Activated naive CD4-positive, alpha-beta T cell (primary cell): ENCODE measurements at places on chromosomes 5 and 9.

DNA sequence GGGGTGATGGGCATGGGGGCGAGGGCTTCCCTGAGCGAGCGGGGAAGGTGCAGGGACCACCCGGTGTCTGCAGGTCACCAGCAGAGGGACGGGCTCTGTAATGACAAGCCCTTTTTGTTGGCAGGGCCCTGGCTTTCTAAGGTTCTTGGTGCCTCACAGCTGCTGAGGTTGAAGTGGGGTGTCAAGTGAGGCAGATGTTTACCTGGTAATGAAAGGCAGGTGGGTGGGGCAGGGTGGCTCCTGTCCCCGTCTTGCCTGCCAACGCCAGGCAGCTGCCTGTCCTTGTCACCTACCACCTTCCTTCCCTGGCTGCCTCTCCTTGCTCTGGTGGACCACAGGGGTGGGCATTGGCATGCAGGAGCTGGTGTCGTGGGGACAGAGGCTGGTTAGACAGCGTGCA, 41.0 kb upstream of the SEMA4D start:
- no peak for DNase-seq

DNA sequence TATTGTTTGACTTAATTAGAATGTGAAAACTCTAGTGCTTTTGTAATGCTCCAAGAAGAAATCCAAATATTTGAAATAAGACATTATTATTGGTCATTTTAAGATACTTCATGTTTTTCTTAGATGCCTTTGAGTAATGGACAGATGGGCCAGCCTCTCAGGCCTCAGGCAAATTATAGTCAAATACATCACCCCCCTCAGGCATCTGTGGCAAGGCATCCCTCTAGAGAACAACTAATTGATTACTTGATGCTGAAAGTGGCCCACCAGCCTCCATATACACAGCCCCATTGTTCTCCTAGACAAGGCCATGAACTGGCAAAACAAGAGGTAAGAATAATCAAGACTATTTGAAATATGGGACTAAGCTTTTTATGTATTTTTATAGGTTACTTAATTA, 69.2 kb upstream of the SREK1 start:
- DNase-seq: no peak

DNA sequence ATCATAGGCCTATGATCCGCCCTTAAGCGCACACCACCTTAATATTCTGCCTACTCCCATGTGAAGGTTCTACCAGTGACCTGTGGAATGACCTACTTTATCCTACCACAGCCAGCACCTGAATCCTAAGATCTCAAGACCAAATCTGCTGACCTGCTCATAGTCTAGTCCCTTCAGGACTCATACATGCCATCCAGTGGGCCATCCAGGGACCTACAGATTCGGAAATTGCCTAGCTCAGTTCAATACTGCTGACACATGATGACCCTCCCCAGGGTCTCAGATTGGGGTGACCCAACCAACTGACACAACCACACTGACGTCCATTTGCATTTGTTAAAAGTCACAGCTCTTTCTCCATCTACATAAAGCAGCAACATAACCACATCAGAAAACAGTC, 443.8 kb upstream of the ST8SIA4 start:
- no peak for DNase-seq

- no peak for DNase-seq
These were observed 27.8 kb upstream of the PTPDC1 start for GRCh38 chr9:94056442-94056974.

DNA sequence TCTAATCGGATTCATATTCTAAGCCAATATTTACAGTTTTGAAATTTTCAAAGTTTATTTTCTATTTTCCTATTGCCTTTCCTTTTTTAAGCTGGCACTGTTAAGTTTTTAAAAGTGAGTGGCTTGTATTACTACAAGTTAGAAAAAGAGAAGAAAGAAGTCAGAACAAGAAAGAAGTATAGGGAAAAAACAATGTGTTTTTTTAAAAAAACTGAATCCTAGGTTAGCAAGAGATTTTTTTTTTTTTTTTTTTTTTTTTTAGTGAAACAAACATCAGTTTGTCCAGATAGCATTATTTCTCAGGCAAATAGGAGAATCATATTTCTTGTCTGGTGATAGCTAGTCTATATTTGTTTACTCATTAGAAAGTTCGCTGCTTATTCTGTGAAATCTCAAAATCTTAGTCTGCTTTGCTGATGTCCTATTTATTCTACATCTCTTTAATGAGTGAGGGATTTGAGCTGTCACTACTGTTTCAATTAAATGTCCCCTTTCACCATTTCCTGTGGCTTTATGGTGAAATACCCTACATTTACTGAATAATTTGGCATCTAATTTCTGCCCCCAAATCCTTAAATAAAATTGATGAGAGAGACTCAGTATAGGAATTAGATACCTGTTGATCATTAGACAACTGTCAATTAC, 19.1 kb upstream of the LMNB1 start:
- no peak for DNase-seq

GRCh38 chr9:124447297-124447661, 3.0 kb upstream of the ADGRD2 start:
- DNase-seq: no peak

GRCh38 chr5:31844622-31845345, 205.9 kb downstream of the PDZD2 start:
- no peak for DNase-seq

DNA sequence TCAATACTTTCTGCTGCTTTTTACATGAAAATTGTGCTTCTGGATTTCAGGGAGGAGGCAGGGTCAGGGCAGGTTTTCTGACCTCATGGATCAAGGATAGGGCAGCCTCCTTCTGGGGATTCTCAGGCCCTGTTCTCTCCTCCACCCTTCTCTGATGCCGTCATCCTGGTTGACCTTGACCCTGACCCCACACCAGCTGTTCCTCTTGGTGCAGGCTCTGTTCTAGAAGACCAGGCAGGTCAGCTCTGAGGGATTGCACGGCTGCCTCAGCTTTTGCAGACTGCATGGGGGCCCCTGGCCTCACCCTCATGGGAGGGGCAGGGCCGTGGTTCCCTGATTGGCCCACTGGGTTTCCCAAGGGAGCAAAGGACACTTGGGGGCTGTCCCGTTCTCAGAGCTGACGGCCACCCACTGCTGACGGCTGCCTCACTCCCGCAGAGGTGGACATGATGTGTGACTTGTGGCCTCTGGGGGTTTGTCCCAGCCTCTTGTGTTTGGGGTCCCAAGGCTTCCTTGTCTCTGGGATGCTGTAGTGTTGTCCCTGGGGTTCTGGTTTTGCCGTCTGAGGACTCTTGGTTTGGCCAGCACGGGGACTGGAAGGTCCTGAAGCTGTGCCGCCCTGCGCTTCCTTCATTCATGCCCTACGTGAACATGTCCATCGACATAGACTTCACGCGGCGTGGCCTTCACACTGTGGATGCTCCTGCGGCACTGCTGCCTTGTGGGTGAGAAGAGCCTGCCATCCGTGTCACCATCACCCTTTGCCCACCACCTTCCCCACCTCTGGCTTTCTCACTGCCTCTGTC, 34.5 kb downstream of the CEP72 start:
- DNase-seq: no peak

DNA sequence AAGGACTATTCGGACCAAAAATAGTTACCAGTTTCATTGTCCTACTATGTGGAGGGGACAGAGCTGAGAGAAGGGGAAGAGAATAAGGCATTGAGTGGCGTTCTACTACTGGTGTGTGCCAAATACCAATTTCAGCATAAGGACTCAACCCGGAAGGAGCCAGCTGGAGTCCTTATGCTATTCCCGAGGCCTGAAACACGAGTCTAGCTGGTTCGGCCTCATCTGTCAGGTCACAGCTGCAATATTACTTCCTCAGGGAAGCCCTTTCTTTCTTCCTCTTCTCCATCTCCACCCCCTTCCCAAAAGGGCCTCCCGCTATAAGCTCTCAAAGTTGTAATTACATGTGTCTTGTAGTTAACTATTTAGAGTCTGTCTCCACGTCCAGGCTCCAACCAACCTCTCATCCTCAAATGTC, 20.5 kb upstream of the FER start:
- no peak for DNase-seq

DNA sequence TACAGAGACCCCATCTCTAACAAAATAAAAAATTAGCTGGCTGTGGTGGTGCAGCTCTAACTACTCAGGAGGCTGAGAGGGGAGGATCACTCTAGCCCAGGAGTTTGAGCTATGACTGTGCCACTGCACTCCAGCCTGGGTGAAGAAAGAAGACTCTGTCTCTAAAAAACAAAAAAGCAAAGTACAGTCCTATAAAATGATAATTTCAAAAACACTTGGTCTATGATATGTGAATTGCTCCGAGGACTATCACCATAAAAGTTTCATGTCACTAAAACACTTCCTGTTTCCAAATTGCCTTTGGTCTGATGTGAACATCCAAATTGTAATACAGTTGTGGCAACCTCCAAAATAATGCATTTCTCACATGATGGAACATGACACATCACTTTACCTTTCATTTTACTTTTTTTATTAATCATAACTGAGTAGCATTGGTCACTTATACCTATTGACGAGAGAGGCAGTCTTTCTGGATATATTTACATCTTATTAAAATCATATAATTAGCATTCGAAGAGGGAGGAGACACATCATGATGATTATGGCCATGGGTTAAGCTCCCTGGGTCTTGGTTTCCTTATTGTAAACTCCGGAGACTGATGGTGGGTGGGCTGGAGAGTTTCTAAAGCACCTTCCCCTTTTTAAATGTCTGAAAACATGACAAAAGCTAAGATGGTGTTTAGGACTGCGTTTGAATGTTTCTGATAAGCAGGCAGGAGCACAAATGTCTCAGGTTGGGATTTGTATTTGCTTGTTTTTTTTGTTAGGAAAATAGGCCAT, 25.8 kb upstream of the CD180 start:
- no peak for DNase-seq

DNA sequence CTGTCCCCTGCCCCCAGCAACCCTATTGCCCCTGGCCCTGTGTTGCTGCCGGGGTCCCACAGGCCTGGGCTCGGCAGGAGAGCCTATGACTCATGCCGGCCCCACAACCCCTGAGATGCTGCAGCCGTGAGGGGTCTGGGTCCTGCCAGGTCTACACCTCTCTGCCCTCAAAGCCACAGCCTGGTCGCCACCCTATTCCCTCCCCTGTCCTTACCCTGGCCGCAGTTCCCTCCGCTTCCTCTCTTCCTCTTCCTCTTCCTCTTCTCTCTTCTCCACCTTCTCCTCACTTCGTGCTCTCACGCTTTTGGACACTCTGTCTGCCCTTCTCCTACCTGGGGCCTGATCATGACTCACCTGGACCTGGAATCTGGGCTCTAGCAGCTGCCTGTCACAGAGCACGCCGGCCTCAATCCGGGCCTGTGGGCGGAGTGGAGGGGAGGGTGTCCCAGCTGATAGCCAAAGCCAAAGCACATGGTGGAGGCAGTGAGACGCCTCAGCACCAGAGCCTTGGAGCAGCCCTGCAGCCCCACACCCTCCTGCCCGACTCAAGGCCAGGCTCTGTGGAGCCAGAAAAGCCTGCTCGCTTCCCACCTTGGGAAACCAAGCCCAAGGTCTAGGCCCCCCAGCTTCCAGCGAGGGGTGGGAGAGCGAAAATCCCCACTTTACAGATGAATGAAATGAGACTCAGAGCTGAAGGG, 26.8 kb upstream of the CSF1R start:
- no peak for DNase-seq

- DNase-seq: no peak
These were observed 6.6 kb downstream of the RGS14 start for GRCh38 chr5:177364159-177364962.

DNA sequence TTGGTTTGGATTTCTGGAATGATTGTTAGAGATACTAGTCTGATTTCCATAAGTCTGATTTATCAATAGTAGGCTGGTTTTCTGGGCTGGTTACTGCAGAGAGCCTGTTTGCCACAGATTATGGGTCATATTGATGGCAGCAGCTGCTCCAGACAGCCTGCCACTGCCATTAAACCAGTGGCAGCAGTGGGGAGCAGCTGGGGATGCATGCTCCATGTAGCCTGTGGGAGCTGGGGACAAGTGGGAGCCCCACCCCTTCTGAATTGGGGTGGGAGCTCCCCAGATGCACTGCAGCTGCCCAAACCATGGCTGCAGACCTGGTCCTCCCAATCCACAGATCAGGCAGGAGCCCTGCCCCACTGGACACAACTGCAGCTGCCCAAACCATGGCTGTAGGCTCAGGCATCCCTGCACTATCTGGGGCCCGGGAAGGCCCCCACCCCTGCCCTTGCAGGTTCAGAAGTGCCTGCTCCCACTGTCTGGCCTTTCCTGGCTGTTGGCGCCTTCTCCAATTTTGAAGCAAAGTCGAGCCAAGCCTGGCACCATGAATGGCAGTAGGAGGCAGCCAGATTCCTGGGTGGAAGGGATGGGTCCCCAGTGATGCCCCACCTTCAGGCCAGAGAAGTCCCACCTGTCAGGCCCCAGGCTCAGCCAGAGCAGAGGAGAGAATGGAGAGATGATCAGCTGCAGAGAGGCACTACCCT, 402.9 kb upstream of the TYRP1 start:
- no peak for DNase-seq

DNA sequence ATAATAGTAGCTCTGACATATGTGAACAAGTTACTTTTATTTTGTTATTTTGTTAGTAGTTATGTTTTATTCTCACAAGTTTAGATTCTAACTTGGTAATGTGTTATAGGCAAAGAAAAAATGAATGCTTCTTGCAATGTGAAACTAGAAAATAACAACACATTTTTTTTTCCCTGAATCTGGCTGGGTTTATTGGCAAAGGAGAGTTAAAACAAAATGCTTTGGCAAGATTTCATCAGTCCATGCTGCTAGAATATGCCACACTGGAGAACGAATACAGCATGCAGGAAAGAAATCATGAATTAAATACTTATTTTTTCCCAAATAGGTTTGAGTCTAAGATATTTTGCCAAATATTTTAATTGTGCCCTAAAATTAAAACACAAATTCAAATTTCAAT, 1048.1 kb upstream of the ACO1 start:
- no peak for DNase-seq

DNA sequence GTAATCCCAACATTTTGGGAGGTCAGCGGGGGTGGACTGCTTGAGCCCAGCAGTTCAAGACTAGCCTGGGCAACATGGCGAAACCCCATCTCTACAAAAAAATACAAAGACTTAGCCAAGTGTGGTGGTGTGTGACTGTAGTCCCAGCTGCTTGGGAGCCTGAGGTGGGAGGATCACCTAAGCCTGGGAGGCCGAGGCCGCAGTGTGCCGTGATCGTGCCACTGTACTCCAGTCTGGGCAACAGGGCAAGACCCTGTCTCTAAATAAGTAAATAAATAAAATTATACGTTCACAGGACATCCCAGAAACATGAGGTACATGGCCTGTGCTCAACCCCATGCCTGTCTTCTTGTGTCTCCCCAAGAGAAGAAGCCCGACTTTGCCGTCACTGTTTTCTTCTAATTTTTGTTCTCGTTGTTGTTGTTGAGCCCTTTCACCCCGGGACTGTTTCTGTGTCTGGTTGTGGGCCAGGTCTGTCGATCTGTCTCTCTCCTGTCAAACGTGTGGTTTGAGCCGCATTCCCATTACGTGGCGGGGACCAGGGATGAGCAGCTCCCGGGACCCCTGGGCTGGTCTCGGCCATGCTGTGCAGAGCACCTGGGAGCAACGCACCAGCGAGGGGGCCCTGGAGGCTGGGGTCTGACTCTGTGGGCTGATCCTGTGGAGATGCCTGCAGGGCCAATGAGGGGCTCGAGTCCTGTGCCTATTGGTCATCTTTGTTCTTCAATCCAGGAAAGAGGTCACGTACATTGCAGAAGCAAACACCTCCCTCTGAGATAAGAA, 32.2 kb downstream of the NACC2 start:
- no peak for DNase-seq
